GM04503 (cell line): ENCODE measurements at places on chromosomes 7 and 10.

DNA sequence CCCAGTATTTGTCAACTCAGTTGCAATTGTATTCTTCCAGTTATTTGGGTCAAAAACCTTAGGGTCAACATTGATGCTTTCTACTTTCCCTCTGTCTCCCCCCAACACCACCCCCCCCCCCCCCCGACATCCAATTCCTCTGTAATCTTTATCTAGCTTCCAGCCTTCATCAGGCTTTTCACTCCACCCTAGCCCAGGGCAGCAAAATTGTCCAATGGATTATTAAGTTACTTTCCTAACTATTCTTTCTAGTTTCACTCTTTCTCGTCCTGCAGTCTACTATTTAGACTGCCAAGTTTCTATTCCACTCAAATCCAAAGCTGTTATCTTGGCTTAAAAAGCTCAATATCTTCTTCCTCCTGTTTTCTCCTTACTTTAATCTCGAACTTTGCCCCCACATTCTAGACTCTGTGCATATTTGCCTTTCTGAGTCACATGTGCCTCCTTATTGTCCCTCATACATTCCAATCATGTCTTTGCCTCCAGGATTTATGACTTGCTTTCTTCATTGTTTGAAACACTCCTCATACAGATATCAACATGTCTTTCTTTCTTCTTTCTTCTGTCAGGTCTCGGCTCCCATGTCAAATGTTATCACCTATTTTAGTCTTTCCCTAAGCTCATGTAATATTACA, 196.6 kb upstream of the TMEM196 start:
- no peak for DNase-seq

- DNase-seq: no peak
Observed at GRCh38 chr10:14092799-14093198, 237.9 kb downstream of the FRMD4A start.

DNA sequence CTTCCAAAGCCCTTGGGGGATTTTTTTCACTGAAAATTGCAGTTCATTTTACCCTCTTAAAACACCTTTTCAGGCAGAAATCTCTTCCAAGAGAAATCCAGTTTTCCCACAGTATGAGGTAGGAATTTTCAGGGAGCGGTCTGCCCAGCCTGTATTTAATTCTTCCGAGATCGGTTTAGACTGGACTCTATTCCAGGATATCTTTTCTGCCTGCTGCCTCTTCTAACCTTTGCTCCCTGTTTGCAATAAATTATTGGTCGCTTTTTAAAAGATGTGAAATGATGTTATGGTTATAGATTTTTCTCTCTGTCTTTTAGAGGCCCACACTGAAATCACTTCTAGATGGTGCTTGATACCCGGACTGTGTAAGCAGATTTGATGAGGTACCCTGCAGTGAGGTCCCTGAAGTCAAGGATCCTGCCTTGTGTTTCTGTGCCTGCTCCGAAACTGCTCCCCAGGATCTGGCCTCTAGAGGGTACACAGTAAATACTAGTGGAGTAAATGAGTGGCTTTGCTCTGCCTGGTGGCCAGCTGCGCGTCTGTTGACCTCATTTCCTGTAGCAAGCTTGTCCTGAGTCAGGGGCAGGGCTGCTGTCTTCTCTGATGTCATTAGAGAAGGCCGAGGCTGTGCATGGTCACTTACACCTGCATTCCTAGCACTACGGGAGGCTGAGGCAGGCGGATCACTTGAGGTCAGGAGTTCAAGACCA, 191.6 kb downstream of the FANK1 start:
- no peak for DNase-seq

DNA sequence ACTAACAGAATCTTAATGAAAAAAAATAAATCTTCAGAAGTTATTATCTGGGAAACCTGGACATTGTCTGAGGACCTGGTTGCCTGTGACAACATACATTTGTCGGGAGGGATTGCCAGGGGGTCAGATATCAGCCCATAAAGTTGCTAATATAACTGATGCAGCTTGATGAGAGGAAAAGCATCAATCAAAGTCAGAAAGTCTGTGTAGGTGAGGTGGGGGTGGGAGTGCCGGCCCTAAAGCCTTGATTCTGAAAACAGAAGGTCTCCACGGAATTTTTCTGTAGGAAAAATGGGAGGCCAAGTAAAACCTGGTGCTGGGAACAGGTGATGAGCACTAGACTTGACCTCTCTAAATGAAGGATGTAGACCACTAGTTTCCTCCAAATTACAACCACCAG, 281.8 kb downstream of the FGFR2 start:
- DNase-seq: no peak

GRCh38 chr10:77268721-77269120, 368.9 kb downstream of the KCNMA1 start:
- no peak for DNase-seq

DNA sequence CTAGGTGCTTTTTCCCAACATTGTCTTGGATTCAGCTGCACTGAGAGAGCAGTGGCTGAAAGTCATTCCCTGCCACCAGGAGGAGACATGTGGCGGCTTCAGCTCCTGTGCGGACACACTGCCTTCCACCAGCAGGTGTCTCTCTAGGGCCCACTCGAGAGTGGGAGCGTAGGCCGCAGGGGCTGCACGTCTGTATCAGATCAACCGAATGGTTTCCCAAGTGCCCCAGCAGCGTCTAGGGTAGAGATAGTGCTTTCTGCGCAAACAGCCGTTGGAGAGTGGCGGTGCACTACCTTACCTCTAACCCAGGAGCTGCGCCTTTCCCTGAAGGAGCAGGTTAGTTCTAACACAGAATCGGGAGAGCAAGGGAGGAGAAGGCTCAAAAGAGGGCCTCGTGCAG, 31.7 kb downstream of the PAPOLB start:
- DNase-seq: no peak

DNA sequence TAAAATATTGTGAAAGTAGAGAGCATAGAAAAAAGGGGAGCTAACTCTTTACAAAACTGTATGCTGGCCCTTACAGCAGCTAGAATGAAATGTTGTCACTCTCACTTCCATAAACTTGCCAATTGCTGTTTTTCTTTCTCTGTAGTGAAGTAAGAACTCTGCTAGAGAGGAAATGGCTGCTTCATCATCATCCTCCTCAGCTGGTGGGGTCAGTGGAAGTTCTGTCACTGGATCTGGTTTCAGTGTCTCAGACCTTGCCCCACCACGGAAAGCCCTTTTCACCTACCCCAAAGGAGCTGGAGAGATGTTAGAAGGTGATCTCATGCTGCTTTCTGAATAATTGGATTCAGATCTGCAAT, 7.6 kb upstream of the ASCC1 start:
- DNase-seq: no peak

GRCh38 chr7:1748076-1748838, 78.2 kb downstream of the ELFN1 start:
- DNase-seq: no peak

- DNase-seq: no peak
Observed at GRCh38 chr10:73340121-73340520, 18.5 kb downstream of the CFAP70 start.

- DNase-seq: no peak
Observed at GRCh38 chr7:977326-978048, 2.1 kb upstream of the COX19 start.

DNA sequence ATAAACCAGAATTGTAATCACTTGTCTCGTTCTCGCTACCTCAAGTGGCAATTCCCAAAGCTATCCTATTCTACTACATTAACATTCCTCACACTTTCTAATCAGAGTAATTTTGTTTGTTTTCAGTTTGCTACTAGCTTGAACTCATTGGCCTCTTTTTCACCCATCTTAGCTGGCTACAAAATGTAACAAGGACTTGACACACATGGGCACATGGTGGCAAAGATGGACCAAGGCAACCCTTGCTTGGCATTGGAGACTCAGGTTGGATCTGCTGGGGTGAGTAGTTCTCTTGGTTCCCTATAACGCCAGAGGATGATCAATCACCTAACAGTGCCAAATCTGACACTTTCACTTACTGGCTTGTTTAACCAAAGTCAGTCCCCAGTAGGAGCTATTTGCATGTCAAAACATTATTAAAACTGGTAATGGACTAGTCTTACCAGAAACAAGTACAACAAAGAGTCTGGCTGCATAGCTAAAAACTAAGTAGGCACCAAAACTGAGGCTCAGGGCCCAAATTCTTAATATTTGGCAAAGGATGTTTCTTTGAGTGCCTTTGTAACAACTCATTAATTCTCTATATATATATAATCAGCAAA, 1.9 kb downstream of the USP6NL start:
- no peak for DNase-seq

- no peak for DNase-seq
Observed at GRCh38 chr10:63145782-63146181, 12.7 kb downstream of the NRBF2 start.

GRCh38 chr7:48525736-48526732, 354.8 kb downstream of the ABCA13 start:
- DNase-seq: no peak

DNA sequence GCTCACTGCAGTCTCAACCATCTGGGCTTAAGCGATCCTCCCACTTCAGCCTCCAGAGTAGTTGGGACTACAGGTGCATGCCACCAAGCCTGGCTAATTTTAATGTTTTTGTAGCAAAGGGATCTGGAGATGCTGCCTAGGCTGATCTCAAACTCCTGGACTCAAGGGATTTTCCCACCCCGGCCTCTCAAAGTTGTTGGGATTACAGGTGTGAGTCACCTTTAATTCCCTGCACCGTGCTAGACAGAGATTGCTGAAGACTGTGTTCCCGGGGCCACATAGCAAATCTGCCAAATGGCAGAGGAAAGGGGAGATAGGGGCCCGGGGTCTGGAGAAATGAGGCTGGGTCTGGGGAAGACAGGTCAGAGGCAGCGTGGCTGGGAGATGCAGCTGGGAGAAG, 20.6 kb upstream of the PSMG3 start:
- no peak for DNase-seq

GRCh38 chr10:3813267-3813666, 28.3 kb upstream of the KLF6 start:
- no peak for DNase-seq

- DNase-seq: no peak
Observed at GRCh38 chr7:114345494-114345893, 69.1 kb upstream of the FOXP2 start.

DNA sequence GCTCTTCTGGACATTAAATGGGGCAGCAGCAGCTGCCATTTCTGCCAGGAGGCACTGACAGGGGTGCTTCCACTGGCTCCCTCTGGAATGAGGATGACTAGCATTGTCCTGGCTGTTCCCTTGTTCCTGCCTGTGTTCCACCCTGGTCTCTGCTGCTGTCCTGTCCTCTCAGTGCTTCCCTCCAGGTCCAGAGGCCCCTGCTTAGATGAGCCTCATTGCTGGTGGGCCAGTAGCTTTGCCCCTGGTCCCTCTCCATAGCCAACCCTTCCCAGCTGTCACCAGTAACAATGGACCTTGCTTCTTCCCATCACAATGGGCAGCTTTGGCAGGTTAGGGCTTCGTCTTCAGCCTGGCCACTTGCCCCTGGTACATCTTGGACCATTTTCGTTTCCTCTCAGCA, 561.1 kb downstream of the TCERG1L start:
- no peak for DNase-seq

DNA sequence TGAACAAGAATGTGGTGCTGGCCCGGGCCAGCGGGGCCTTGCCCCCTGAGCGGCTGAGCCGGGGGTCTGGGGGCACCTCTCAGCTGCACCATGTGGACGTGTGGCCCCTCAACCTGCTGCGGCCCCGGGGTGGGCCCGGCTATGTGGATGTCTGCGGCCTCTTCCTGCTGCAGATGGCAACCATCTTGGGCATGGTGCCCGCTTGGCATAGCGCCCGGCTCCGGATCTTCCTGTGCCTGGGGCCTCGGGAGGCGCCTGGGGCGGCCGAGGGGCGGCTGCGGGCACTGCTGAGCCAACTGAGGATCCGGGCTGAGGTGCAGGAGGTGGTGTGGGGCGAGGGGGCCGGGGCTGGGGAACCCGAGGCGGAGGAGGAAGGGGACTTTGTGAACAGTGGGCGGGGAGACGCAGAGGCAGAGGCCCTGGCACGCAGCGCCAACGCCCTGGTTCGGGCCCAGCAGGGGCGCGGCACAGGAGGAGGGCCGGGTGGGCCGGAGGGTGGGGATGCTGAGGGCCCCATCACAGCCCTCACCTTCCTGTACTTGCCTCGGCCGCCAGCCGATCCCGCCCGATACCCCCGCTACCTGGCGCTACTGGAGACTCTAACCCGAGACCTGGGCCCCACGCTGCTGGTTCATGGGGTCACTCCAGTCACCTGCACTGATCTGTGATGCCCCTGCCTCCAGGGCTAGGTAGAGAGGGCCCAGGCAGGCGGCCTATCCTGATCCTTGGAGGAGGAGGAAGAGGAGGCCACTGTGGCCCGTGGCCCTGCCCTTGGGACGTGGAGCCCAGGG, 1.1 kb upstream of the TRIP6 start:
- no peak for DNase-seq

DNA sequence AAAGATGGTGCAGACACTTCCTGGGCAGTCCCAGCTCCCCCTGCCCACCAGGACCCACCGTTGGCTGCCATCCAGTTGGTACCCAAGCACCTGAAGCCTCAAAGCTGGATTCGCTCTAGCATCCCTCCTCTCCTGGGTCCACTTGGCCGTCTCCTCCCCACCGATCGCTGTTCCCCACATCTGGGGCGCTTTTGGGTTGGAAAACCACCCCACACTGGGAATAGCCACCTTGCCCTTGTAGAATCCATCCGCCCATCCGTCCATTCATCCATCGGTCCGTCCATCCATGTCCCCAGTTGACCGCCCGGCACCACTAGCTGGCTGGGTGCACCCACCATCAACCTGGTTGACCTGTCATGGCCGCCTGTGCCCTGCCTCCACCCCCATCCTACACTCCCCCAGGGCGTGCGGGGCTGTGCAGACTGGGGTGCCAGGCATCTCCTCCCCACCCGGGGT, 14.5 kb upstream of the LIMK1 start:
- no peak for DNase-seq

DNA sequence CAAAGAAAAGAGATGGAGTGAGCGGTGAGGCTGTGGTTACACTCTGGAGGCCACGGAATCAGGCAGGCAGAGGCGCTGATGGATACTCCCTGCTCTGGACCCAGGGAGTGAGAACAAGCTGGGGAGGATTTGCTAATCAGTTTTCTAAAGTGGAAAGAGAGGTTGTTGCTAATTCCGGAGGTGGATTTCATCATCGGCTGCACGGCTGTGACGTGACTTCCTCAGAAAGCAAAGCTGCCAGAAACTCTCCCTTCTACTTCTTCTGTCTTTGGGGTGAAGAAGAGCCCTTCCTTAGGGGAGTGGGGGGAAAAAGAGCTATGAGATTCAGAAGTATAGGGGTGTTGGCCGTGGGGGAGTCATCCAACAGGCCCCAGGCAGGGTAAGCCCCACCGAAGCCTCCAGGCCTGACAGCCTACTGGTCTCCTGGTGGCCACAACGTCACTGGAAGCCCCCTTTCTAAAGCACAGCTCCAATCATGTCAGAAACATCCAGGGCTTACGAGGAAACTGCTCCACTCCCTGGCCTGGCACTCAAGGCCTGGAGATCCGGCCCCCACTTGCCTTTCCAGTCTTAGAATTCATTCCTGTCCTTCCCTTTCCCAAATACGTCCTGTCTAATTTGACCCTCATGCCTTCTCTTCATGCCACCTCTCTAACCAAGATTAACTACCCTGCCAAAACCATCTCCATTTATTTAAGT, 114.5 kb downstream of the HIP1 start:
- DNase-seq: peak; percentile 43

DNA sequence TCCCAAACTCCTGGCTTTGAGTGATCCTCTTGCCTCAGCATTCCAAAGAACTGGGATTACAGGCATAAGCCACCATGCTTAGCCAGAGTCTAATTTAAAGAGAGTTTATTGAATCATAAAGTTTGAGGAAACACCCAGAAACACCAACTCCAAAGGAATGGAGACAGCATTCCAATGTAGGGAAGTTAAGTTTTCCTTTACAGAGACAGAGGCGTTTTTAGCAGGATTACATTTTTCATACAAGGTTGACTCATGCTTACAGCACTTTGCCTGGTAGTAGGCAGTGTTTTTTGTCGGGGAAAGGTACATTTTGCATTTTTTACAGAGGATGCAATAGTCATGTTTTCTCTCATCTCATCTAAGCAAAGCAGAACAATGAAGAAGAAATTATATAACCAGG, 18.9 kb upstream of the OPN4 start:
- DNase-seq: peak; percentile 81
